Stimulated activated CD8-positive, alpha-beta memory T cell treated with anti-CD3 and anti-CD28 coated beads, Interleukin-2, amount 100 ng/mL, for 1 hour (primary cell): ENCODE measurements at places on chromosomes 13 and 19.

GRCh38 chr19:15900504-15900903 is 2.6 kb upstream of the CYP4F2 start:
- DNase-seq, result no peak

DNA sequence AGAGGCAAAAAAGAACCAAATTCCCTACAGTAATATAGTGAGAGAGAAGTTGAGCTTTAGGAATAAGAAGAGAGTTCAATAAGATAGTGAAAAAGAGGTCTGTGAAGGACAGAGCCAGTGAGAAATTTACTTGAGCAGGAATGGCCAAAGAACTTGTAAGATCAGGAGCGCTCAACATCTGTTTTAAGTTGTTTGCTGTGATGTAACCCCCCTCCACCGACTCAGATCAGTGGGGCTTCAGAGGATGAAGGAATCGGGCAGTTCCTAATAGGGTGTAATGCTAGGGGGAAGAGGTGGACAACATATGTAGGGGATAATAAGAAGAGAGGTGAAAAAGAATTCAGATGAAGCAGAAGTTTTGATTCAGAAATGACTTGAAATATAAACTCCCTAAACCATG is 85.3 kb upstream of the FNDC3A start:
- no peak for DNase-seq

- DNase-seq, result no peak
Observed at GRCh38 chr19:2327773-2328400, 499 bp downstream of the LSM7 start.

- no peak for DNase-seq
Observed at GRCh38 chr13:50361282-50361681, 346.0 kb downstream of the KCNRG start.

DNA sequence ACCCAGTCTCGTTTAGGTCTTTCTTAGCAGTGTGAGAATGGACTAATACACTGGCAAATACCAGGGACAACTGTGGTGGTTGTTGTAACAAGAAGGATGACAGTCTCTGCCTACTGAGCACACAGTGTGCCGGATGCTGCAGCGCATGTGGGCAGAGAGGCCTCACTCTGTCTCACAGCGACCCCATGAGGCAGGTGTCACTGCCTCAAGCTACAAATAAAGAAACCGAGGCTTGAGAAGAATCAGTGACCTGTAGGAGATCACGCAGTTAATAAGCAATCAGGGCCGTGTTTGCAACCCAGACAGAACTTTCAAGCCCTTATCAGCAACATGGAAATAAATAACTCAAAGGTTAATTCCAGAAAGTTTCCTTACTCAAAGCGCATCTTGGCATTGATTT is 40.5 kb upstream of the GAS6 start:
- DNase-seq, result no peak
